Glutamatergic neuron (in vitro differentiated cells): ENCODE measurements at places on chromosomes 2 and 18. TPM values are rescaled to one million over a fixed set of nuclear protein-coding genes. Genes with fewer than 3 reads are reported as not detected.

Gene RTP5
- not detected for total RNA-seq

Gene ACMSD
- not detected for total RNA-seq

Gene LRP2
- total RNA-seq, result not detected

Gene TMEM18
- total RNA-seq, result 22.0 TPM

Gene LCT
- not detected for total RNA-seq

Gene GREB1L
- 154 TPM for total RNA-seq

Gene MPP4
- total RNA-seq, result 0.25 TPM

Gene INHBB
- 0.34 TPM for total RNA-seq

Gene DSC3
- 0.47 TPM for total RNA-seq

Gene CRYGD
- total RNA-seq, result 0.76 TPM

Gene TRIM43
- total RNA-seq, result 2.3 TPM

Gene CPLX4
- not detected for total RNA-seq
